Naive thymus-derived CD4-positive, alpha-beta T cell (primary cell): ENCODE measurements at places on chromosomes 7 and 10.

DNA sequence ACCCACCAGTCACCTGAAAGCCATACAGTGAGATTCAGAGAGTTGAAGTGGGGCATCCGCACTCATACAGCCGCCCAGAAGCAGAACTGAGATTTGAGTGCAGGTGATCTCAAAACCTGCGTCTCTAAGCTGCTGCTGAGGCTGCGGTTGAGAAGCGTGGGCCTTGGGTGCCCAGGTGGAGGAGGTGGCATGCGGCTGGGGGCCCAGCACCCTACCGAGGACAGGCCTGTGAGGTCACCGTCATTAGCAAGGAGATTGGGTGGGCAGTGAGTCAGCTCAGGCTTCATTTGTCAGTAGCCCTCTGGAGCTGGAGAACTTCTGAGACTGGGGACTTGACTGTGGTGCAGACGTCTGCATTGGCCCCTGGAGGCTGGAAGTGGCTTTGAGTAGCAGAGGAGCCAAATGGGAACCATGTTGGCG is 29.8 kb downstream of the ZMIZ1 start:
- DNase-seq, result no peak

- DNase-seq, result no peak
Observed at GRCh38 chr7:47747160-47747559, 165.2 kb upstream of the TNS3 start.

- DNase-seq, result no peak
Observed at GRCh38 chr10:16520900-16521299, 779 bp downstream of the C1QL3 start.

DNA sequence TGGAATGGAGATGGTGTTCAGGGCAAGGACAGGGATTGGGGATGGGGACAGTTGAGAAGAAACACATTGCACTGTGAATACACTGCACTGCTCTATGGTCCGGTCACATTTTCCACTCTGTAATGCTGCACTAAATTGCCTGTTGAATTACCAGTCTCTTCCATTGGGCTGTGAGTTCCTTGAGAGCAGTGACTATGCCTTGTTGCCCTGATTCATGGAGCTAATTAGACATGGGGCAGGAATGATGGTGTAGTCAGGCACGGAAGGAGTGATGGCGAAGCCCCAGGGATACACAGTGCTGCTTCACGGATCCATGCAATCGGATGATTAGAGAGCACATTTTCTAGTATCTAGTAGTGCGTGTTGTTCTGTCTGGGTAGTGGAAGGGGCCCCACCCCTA is 25.4 kb upstream of the GPAM start:
- DNase-seq, result no peak
